Fibroblast of mammary gland (primary cell): ENCODE measurements at places on chromosomes 1 and 21.

- DNase-seq: no peak
Measured at GRCh38 chr1:209691237-209691636, 13.4 kb upstream of the HSD11B1 start.

DNA sequence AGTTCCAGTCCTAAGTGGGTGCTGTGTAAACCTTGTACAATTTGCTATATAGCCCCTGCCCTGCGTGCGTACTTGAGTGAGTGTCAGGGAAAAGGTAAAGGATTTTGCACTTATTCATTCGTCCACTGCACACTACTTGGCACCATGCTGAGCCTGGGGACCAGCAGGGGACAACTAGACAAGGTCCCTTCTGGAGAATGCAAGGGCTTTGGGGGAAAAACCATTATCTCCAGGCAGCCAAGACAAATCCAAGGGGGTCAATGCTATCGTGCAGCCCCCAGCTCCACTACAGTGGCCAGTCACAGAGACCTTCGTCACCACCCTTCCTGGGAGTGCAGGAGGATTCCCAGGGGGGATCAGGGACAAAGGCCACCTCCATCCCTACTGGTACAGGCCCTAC lies 39.7 kb downstream of the MATN1 start:
- no peak for DNase-seq

- DNase-seq: no peak
Measured at GRCh38 chr21:37064841-37065240, 8.0 kb downstream of the PIGP start.

GRCh38 chr1:67838180-67838910 lies 5.1 kb upstream of the GNG12 start:
- peak; percentile 63 for DNase-seq

GRCh38 chr1:219751870-219752507 lies 139.1 kb upstream of the ZC3H11B start:
- DNase-seq: no peak

GRCh38 chr1:212234431-212235395 lies 50.5 kb upstream of the PPP2R5A start:
- peak; percentile 97 for DNase-seq

GRCh38 chr21:42448686-42449085 lies 45.0 kb downstream of the UBASH3A start:
- DNase-seq: no peak

DNA sequence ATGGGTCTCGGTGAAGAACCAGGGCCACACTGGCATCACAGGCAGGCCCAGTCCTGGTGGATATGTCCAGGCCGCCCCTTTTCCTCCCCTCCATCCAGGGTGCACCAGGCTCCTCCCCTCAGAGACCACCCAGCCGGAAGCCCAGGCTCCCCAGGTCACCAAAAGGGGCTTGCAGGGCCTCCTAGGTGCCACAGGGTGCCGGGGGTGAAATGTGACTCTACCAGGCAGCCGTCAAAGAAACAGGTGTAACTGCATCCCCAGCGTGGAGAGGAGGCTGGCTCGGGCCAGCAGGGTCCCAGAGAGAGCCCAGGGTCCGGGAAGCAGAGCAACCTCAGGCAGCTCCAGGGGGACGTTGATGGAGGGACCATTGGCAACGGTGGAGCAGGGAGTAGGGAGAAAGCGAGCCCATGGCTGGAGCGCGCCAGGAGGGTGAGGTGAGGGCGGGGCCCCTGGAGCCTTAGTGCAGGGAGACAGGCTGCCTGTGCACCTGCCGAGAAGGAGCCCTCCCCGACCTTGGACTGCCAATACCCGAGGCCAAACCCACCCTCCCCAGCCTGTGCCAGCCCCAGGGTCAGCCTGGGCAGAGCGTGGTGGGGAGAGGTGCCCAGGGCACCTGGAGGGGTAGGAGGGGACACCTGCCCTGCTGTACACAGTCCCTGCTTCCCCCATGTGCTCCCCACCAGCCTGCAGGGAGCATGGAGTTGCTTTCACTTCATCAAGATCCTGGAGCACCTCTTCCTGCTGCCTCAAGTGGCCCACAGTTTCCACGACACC lies 48.3 kb upstream of the POFUT2 start:
- DNase-seq: no peak

DNA sequence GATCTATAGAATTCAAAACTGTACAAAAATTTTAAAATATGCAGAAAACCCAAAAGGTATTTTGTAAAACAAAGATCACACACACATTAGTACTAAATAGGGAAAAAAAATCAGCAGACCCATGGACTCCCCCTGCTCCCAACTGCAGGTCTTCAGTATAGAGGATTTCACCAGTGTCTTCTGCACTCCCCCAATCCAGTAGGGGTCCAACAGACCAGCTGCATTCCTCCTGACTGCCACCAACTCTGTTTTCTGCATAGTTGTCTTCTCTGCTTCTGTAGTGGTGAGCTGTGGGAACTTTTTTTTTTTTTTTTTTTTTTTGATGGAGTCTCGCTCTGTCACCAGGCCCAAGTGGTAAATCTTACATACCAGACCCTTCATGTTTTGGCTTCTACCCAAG lies 21.9 kb downstream of the CLCA2 start:
- no peak for DNase-seq

- DNase-seq: no peak
Measured at GRCh38 chr1:216014086-216014485, 409.2 kb downstream of the USH2A start.

DNA sequence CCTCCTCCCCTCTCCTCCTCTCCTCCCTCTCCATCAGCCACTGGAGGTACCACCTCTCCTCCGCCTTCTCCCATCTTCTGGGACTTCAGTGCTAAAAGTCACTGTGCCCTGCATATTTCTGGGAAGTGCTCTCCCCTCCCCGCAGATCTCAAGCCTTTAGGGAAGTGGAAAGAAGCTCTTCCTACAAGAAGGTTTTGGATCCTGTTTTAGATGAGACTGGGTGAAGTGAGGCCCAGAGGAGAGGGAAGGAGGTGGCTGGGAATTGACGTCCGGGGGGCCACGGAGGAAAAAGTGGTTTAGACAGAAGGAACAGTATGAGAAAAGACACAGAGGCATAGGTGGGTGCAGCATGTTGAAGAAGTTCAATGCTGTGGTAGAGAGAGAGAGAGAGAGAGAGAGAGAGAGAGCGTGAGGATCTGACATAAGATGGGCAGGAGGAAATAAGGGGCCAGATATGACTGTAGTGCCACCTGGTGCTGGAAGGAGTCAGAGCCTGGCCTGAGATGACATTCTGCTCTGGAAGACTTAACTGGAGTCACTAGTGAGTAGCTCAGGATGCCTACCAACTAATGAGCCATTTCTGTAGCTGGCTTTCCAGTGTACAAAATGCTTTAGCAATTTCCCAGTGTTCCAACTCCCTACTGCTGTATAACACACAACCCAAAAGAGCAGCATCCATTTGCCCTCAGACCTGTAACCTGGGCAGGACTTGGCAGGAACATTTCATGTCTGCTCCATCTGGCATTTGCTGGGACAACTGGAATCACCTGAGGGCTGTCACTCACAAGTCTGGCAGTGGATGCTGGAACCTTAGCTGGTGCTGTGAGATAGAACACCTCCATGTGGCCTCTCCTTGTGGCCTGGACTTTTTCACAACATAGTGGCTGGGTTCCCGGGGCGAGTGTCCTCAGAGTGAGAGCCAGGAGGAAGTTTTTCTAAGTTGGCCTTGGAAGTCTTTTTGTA lies 16.6 kb upstream of the ZSCAN20 start:
- peak; percentile 93 for DNase-seq

DNA sequence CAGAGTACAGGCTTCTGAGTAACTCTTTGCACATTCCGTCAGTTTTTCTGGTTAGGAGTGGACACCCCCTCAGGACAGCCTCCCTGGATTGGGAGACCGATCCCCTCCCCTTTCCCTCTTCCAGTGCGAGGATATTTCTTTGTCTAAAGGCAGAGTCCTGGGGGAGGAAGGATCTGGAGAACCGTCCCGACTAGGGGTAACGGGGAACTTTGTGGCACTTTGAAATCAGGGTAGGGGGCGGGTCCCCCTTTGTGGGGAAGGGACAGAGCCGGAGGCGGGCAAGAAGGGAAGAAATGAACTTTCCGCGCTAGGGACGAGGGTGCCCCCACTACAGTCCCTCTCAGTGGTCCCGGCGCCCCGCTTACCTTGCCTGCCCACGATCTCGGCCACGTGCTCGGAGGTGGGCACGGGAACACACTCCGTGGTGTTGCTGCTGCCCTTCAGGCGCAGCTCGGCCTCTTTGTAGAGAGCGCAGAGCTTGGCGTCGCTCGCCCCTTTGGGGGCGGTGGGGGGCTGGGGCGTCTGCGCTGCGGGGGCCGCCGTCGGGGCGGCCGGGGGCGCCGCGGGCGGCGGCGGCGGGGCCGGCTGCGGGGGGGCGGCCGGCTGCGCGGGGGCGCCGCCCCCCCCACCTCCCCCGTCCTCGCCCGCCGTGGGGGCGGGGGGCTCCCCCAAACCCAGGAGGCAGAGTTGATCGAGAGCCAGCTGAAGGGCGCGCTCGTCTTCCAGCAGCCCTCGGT lies 917 bp downstream of the MEX3A start:
- DNase-seq: no peak

DNA sequence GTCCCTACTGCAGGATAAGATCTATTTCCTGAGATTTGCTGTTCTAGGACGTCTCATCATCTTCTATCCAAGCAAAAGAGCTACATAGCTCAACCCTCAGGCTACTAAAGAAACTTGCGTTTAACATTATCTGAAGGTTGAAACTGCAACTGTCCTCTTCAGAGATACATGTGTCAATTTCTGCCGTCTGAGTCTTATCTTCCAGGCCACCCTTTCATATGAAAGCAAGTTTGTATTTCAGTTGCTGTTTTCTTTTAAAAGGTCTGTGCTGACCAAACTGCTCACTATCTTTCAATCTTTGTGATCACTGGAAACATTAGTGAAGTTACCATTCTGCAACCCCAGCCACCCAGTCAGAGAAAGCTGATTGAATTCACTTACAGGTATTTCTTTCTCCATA lies 108.6 kb upstream of the RAB3GAP2 start:
- DNase-seq: no peak

- peak; percentile 74 for DNase-seq
Measured at GRCh38 chr1:174114788-174115448, 44.4 kb upstream of the RABGAP1L start.

GRCh38 chr1:192810253-192810880 lies 1.5 kb downstream of the RGS2 start:
- DNase-seq: no peak

- DNase-seq: no peak
Measured at GRCh38 chr21:38918607-38919346, 113.0 kb downstream of the ETS2 start.

GRCh38 chr1:43711524-43712386 lies 4.4 kb downstream of the ST3GAL3 start:
- peak; percentile 81 for DNase-seq

- peak; percentile 34 for DNase-seq
Measured at GRCh38 chr21:42006765-42007164, 3.4 kb downstream of the ZBTB21 start.

DNA sequence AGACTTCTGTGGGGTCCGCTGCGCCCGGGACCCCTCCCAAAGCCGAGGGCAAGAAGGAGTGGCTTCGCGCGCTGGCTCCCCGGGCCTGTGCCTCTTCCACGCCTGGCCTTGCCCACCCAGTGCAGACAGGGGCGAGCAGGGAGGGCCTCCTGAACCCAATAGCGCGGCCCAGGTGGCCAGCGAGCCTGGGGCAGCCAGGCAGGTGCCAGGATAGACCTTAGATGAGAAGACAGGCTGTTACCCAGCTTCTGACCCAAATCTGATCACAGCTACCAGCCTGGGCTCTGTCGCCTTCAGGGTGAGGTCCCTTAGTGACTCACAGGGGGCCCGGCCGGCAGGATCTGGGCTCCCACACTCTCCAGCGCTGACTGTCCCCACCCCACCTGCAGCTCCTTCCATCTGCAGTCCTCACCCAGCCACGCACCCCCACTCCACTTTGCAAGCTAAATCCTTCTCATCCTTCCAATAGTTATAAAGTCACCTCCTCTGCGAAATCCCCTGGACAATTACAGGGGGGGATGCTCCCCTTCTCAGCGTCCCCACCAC lies 9.6 kb downstream of the CLEC20A start:
- DNase-seq: no peak

DNA sequence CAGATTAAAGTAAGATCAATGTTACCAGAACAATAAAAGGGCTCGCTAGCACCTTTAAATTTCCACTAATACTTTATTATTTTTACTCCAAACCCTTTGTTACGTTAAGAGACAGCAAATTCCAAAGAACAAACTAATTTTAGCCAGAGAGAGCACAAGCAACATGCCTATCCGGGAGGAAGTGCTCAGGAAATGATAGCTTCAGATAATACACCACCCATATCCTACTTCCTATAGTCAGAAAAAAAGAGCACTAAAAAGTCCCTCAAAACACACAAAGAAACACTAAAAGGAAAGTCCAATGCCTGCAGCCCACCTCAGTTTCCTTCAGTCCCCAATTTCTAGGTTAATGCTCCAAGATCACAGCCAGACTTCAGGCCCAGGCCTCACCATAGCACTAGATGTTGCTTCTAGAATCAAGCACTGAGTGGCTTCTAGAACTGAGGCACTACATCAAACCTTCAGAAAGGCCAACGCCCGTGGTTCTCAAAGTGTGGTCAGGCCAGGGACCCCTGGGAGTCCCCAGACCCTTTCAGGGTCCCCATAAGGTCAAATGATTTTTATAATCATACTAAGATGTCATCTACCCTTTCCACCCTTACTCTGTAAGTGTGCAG lies 142.6 kb downstream of the PSMG1 start:
- no peak for DNase-seq

DNA sequence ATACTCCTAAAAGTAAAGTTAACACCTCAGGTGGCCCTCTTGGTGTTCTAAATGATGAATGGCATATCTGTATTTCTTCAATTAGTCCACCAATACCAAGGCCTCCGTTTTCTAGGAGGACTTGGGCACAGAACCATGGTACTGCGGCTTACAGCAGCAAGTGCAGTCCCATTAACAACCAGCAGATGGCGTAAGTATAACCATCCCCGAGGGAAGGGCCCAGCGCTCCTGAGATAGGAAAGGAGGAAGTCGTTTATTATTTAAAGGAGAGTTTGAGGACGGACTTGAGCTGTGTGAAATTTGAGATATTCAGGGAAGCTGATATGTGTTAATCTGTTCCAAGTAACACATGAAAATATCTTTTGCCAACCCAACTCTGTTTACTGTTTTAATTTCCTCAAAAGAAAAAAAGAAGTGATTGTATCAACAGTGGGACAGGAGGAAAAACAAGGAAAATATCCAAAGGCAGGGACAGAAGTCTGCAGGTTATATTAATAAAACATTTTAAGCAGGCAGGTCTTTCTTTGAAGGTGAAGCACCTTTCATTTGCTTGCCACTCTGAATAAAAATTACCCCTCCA lies 37.7 kb upstream of the KCNJ15 start:
- DNase-seq: peak; percentile 91

GRCh38 chr1:203672346-203672745 lies 45.7 kb downstream of the ATP2B4 start:
- DNase-seq: peak; percentile 69

DNA sequence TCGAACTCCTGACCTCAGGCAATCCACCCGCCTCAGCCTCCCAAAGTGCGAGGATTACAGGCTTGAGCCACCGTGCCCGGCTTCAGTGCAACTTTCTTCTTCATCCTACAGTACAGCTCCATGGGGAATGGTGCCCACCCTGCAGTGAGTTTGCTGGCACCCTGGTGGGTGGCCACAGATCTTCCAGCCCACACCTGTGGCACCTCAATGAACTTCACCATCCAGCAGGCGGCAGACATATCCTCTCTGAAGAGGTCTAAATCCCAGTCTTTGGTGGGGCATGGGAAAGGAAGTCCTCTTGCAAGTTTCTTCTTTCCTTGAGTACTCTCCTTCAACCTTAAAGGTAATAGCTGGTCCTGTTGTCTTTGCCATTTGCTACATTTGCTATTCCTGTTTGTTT lies 18.1 kb upstream of the ZBTB8A start:
- DNase-seq: no peak

GRCh38 chr1:67404212-67404620 lies 26.0 kb downstream of the SERBP1 start:
- peak; percentile 76 for DNase-seq
